ENCODE measurements at places on chromosomes 12 and 14.

DNA sequence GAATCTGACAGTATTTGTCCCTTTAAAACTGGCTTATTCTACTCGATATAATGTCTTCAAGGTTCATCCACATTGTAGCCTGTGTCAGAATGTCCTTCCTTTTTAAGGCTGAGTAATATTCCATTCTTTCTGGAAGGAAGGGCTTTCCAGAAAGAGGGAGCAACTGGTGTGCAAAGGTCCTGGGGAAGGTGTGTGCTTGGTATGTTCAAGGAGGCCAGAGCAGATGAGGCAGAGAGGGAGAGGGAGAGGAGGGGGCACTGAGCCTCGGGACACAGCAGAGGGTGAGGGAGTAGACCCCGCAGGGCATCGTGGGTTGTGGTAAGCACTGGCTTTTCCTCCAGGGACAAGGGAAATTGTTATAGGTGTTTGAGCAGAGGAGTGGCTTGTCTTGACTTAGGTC, 90.9 kb upstream of the NCOR2 start:
- DNase-seq = no peak

- DNase-seq = peak; percentile 17
Observed at GRCh38 chr12:121060149-121061001, 21.3 kb upstream of the OASL start.

GRCh38 chr12:78419513-78419912, 445.1 kb upstream of the SYT1 start:
- DNase-seq = no peak

DNA sequence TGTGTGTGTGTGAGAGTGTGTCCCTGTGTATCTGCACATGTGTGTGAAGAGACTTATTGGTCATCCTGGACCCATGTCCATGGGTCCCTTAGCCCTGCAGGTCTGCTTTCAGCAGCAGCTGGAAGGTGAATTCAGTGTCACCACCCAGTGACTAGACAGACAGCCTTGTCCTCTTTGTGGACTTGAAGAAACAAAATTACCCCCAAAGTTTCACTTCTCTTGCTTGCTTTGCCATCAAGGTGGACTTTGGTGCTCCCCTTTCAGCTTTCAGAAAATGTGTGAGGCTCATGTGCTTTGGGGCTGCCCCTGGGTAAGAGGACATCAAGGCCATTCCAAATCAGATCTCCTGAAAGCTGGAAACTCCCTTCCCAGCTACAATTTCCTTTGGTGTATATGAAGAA, 1063.8 kb downstream of the BCL11B start:
- DNase-seq = no peak

DNA sequence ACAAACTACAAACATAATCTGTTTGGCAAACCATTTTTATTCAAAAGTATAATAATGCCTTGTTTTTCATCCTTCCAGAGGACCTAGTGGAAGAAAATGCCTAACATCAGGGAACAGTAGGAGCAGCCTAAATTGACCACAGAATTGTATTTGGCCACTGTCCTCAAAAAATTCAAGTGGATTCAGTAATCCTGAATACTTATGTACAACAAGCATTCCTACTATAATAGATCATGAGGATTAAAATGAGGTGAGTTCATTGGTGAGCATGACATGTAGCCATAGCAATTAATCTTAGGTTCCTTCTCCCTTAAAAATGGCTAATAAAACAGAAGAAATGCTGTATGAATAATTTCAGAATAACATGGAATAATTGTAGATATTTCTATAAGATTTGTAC, 209.3 kb downstream of the DAD1 start:
- DNase-seq = peak; percentile 30

DNA sequence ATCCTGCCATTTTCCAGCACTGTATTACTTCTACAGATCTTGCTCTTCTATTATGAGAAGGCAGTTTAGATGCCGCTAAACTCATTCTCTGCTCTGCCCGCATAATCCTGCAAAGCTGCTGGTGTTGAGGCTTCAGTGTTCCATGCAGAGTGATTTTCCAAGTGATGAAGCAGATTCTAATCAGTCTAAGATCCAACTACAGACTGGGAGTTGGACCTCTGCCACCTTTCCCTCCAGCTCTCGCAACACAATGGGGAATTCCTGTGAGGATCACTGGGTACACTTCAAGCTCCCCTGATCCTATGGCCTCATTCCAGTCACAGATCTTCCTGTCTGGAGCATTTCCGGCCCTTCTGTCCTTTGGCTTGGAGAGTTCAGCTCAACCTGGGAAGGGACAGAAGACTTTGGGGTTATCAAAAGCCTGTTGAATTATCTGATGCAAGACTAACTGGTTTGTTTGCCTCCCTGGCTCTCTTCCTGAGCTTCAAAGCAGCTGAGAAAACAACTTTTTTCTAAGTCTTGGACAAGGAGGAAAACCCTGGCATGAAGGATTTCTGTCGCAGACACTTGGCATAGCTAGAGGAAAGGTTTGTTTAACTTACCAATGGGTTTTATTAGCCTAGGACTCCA, 333.9 kb downstream of the ZFP36L1 start:
- DNase-seq = no peak

- no peak for DNase-seq
Observed at GRCh38 chr12:100156731-100157426, 14.2 kb upstream of the BLTP3B start.
